ENCODE measurements at places on chromosomes 6 and 20.

GRCh38 chr20:51688600-51689244 is 79.5 kb downstream of the ATP9A start:
- DNase-seq = no peak

DNA sequence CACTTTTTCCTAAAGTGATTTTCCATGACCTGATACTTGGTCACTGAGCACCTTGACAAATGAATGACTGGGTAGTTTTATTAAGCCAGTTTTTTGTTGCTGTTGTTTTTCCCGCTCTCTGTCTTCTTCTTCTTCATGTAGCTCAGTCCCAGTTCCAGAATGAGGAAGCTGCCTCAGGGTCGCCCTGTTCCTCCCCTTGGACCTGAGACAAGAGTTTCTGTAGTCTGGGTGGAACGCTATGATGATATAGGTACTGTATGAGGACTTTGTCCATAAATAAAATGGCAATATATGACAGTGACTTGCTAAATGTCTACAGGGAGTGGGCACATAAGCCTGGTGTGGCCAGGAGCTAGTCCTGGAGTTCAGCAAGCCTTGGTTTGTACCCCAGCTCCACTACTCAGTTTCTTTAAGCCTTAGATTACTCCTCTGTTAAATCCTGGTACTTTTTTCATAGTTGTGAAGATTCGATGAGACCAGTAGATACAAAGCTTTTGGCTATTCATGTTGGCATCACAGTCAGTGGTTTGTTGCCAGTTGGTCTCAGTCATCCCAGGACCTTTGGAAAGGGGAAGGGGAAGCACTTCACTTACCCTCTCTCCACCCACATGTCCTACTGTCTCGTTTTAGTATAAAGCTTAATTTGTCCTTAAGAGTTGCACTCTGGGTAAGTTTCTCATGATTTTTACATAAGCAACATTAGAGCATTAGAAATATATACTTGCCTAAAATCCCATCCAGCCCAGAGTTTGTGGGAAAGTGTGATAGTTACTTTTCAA is 11.1 kb upstream of the ADIG start:
- DNase-seq = no peak

DNA sequence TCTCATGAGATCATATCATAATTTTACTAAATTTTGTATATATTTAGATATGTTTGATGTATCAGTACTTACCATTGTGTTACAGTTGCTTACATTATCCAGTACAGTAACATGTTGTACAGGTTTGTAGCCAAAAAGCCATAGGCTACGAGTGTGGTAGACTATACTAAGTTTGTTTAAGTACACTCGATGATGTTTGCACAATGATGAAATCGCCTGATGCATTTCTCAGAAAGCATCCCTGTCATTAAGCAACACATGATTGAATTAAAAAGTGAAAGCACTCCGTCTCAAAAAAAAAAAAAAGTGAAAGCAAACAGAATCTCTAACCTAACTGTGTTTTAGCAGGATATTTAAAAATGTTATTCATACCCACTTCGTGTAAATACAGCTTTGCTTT is 104.9 kb upstream of the TFAP2D start:
- DNase-seq = no peak

DNA sequence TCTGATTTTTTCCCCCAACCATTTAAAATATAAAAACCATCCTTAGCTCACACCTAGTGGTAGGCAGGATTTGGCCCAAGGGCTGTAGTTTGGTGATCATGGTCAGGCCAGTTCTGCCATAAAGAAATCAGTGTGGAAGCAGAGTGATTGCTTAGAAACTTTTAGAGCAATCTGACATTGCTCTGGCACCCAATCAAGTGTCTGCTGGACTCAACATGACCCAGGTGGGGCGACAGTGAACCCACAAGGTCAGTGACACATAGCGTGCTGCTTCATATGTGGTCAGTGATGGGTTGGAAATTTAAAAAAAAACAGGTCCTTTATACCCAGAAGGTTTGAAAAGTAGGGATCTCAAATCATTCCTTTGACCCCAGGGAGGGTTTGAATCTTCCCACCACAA is 107.9 kb downstream of the BANF2 start:
- DNase-seq = peak; percentile 34

DNA sequence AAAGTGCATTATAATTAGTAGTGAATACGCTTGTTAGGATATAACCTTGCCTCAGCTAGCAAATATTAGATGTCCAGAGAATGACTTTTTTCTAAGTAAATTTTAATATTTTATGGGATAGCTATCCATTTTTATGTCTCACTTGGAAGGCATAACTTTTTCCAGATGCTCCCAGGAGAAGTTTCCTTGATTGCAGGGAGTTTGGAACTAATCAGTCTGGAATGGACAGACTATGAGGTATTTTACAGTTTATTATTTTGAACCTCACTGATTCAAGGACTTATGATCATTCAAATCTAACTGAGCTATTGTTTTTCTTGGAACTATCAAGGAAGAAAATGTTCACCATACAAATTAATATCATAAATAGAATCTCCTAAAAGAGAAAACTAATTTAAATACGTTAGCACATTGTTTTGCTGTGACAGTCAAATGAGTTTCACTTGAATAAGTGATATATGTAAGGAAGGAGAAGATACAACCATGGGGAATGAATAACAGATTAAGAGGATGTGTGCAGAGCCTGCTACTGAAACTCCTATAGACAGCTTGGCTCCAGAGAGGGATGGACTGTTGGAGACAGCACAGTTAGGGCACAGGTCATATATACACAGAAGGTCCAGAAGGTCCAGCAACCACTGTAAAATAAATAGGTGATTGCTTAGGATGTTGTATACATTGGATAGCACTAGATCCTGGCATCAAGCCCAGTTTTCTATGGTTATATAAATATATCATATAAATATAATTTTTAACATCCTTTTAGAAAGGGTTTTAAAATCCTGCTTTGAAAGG is 20.6 kb upstream of the LCA5 start:
- peak; percentile 12 for DNase-seq

- no peak for DNase-seq
Measured at GRCh38 chr6:17313971-17314370, 32.8 kb downstream of the RBM24 start.

DNA sequence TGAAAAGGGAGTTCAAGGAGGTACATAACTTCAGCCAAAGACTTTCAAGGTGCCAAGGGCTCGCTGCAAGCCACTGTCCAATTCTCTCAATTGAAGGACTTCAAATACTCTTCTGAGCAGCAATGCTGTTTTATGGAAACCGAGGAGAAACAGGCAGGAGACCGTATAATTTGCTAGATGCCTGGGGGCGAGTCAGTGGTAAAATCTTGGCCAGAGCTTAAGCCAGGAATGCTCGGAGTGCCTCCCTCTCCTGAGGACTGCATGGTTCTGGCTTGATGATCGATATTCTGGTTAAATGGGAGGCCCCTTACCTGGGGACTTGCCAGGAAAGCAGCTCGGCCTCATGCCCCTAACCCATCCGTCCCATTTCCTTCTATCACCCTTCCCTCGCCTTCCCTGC is 35.8 kb upstream of the NOP56 start:
- no peak for DNase-seq

- no peak for DNase-seq
Measured at GRCh38 chr20:37095108-37095598, 644 bp downstream of the RBL1 start.

GRCh38 chr6:128167552-128167951 is 266.7 kb upstream of the THEMIS start:
- DNase-seq = peak; percentile 21

DNA sequence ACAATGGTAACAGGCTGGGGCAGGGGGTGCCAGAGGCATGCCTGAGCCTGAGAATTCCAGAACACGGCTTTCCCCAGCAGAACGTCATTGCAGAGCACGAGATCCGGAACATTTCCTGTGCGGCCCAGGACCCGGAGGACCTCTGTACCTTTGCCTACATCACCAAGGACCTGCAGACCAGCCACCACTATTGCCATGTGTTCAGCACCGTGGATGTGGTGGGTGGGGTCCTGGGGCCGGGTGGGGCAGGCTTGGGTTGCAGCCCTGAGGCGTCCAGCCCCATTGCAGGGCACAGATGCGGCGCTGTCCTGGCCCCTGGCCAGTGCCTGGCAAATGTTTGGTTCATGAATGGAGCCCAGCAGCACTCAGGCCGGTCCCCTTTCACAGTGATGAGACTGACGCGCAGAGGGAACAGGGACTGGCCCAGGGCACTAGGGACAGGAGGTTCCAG is 57.1 kb downstream of the TCP11 start:
- no peak for DNase-seq

- no peak for DNase-seq
Measured at GRCh38 chr20:50191065-50191543, 474 bp downstream of the CEBPB start.

- no peak for DNase-seq
Measured at GRCh38 chr6:150201285-150201684, 58.4 kb downstream of the PPP1R14C start.

GRCh38 chr6:149278997-149279396 is 38.5 kb upstream of the TAB2 start:
- no peak for DNase-seq

- DNase-seq = no peak
Measured at GRCh38 chr6:16168121-16168520, 39.2 kb downstream of the MYLIP start.

- DNase-seq = no peak
Measured at GRCh38 chr20:10652660-10653261, 21.0 kb downstream of the JAG1 start.

DNA sequence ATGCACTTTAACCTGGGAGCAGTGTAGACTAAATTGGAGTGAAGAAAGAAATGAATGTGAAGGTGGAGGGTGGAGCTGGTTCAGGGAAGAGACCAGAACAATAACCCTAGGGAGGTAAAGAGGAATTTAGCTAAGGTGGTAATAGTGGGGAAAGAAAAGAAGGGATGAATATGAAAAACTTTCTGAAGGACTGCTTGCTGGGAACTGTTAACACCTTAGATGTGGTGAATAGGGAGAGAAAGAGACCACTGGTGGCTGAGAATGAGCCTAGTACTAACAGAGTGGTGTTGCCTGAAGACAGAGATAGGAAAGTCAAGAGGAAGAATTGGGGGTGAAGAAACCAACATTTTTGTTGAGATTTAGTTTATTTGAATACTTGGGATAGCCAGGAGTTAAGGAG is 78.4 kb upstream of the HS3ST5 start:
- DNase-seq = no peak

Data from AG10803 (cell line).